ENCODE measurements at places on chromosomes 6 and 20. TPM values are rescaled to one million over a fixed set of nuclear protein-coding genes. Genes with fewer than 3 reads are reported as not detected.
A peak's percentile ranks its signal among the peaks of the same experiment; 100 is the strongest.

DNA sequence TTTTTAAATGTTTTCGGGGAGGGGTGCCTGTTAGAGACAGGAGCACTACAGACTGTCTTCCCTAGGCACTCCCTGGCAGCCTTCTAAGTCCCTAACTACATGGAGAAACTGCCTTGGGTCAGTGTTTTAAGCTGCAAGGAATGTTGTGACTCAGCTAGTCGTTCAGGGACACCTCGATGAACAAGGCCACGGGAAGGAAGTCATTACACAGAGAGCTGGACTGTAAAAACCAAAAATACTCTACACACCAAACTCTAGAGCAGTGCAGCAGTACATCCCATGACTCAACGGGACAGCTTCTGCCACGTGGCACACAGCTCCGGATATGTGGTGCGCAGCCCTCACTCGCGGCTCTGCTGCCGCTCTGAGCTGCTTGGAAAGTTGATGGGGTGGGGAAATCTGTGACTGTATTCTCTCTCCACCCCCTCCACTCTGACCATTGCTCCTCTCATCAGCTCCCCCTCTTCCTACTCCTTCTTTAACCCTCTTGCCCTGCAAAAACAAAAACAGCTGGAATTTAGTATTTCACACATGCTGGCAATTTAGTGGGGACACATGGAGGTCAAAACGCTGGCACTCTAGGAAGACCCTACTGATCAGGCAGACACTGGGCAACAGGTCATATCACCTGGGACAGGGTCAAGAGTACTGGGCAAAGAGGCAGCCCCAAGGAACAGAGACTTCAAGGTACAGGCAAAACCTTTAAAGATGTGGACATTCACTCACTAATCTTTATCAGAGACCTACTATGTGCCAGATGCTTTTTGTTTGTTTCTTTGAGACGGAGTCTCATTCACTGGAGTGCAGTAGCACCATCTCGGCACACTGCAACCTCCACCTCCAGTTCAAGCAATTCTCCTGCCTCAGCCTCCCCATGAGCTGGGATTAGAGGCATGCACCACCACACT is 10.9 kb upstream of the LPIN3 start:
- no peak for DNase-seq

DNA sequence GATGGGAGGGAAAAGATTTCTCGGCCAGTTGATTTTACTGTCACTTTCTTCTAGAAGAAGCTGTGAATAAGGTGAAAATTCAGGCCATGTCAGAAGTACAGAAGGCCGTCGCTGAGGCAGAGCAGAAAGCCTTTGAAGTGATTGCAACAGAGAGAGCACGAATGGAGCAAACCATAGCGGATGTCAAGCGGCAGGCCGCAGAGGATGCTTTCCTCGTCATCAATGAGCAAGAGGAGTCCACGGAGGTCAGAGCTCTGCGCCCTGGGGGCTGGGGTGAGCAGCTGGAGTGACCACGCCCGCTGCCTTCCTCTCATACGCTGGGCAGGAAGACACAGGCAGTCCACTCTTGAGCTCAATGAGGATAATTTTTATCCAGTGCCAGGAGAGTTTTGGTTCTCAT is 21.8 kb upstream of the C20orf144 start:
- DNase-seq, result no peak

DNA sequence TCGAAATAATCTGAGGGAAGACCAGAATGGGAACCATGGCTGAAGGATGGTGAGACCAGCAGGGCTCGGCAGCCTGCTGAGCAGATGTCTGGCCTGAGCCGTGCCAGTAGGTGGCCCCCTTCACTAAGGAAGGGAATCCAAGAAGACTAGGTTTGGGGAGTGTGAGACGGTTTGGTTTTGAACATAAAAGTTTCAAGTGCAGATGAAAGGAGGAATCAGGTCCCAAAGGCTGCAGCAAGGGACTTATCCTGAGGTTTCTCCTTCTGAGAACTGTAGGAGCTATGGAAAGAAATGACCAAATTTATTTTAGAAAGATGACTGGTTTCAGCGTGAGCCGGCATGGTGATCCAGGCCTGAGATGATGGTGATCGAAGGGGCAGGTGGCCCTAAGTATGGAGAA is 4.6 kb upstream of the OSER1 start:
- no peak for DNase-seq

- DNase-seq, result peak; percentile 96
Observed at GRCh38 chr20:16573001-16573965, at the start of gene KIF16B. Gene KIF16B, minus strand, starts transcription at chr20:16573448. Its CDS starts 173 bp downstream, at chr20:16573275.

DNA sequence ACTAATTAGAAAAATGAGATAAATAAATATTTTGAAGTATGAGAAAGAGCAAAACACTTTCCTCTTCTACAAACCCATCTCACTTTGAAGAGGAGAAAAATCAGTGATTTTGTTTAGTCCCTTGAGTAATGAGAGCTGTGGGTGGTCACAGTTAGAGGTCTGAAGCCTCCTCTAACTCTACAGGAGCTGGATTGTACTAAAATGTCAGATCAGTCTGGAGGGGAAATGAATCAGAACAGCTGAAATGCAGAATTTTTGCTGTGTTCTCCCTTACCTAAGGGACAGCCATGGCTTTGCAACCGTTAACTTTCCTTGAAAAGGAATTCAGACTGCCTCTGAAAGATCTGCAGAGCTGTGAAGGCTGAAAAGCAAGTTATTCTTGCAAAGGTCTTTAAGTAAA is 11.4 kb upstream of the RFPL4B start:
- no peak for DNase-seq

- DNase-seq, result no peak
Observed at GRCh38 chr20:48015943-48016723, 230.9 kb upstream of the SULF2 start.

GRCh38 chr6:52551483-52552277 is 25.2 kb downstream of the TRAM2 start:
- DNase-seq, result no peak

DNA sequence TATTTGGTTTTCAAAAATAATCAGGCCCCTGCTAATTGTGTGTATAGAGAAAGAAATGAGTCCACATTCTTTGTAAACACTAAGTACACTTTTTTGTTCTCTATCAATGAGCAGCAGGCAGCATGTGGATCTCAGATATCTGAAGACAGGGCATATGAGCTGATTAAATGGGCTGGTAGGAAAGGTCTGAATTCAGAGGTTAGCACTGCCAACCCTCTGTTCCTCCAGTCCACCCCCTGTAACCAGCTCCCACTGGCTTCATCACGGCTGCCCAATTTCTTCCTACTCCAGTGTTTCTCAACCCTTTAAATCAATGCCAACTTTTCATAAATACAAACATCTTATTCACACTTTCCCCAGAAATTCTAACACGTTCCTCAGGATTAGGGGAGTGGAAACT is 128.5 kb downstream of the TPBG start:
- DNase-seq, result no peak

GRCh38 chr6:40054186-40054585 is 119.9 kb upstream of the MOCS1 start:
- DNase-seq, result no peak

- DNase-seq, result no peak
Observed at GRCh38 chr6:121711472-121711871, 276.0 kb downstream of the GJA1 start.

GRCh38 chr6:149636124-149636523 is 12.4 kb downstream of the KATNA1 start:
- no peak for DNase-seq

DNA sequence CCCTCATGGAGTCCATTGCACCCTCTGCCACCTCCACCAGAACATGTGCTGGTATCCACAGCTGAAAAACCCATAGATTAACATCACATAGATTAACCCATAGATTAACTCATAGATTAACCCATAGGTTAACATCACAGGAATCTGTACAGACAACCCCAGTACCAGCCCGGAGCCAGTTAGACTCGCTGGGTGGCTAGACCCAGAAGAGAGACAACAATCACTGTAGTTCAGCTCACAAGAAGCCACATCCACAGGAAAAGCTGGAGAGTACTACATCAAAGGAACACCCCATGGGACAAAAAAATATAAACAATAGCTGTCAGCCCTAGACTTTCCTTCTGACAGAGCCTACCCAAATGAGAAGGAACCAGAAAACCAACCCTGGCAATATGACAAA is 25.1 kb downstream of the SERPINB9 start:
- no peak for DNase-seq

DNA sequence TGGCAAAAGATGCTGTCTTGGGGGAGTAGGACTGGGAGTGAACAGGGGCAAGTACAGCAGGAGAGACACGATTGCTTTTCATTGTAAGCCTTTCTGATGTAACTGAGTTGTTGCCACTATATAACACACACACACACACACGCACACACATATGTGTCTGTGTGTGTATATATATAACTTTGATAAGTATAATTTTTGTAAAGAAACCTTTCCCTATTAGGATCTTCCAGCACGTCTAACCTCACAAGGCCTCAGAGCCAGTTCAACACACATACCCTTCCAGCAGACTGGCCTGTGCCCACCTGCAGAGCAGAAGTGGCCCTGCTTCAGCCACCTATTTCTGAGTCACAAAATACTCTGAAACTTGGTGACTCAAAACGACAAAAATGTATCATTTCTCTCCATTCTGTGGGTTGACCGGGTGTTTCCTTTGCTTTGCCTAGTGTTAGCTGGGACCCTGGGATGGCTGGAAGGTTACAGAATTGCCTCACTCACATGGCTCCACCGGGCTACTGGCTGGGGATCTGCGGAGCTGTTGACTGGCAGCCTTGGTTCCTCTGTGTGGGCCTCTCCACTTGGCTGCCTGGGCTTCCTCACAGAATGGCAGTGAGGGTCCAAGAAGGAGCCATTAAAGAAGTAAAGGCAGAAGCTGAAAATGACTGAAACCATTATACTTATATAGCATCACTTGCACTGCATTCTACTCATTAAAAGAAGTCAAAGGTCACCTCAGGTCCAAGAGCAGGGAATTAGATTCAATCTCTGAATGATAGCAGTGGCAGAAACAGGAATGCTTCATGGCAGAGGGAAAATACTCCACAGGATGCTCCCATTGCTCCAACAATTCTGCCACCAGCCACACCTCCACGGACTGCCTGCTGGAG is 126.4 kb downstream of the BANF2 start:
- no peak for DNase-seq

GRCh38 chr20:34704177-34705007 is at the start of gene TP53INP2:
Gene TP53INP2, plus strand, starts transcription at chr20:34704344. Its CDS starts 4,396 bp downstream, at chr20:34708740.
- peak; percentile 97 for DNase-seq

DNA sequence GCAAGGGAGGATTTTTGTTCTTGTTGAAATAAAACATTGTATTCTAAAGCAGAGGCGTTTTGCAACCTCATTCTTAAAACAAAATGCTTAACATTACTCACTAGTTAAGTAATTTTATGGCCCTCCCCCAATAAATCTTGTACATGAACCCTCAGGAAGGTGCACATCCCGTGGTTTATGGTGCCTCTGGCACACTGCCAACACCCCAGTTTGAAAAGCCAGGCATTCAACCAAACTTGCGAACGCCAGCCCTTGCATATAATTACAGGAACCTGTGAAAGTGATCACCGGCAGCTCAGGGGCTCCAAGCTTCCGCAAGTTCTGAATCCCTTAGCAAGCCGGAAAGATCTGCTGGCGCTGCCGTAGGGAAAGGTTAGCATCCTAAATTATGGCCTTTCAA is 1109.0 kb upstream of the FLRT3 start:
- no peak for DNase-seq

GSTA3 gene
- total RNA-seq, result 16.4 TPM

HCRTR2 gene
- total RNA-seq, result not detected

HLA-DOA gene
- 6.8 TPM for total RNA-seq

ZKSCAN8 gene
- 12.4 TPM for total RNA-seq

GRM1 gene
- not detected for total RNA-seq
